ENCODE measurements at places on chromosomes 4 and X.

DNA sequence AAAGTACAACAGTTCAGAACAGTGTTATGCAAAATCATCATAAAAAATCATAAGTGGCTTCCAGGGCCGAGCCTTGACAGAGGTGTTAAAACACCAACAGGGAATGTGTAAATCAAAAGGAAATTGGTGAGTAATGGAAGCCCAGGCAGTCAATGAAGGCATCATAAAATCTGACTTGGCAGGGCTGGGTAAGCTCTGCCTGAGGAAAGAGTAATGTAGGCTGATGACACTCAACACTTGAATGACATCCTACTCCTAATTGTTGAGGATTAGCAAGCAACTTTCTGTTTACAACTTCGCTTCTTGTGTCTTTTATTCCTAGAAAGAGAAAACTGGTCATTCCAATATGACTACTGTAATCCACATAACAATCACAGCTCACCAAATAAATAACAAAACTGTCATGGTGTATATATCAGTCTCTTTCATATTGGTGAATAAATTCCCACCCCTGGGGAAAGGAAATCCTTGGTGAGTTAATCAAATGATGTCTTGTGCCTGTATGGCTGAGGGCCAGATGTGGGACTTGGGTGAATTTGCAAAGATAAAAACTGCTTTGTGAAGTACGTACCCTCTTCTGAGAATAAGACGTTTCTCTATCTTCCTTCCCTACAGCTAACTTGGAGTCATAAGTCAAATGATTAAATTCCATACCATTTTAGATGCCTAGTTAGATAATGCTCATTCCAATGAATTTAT is 196.8 kb downstream of the DCHS2 start:
- no peak for DNase-seq

DNA sequence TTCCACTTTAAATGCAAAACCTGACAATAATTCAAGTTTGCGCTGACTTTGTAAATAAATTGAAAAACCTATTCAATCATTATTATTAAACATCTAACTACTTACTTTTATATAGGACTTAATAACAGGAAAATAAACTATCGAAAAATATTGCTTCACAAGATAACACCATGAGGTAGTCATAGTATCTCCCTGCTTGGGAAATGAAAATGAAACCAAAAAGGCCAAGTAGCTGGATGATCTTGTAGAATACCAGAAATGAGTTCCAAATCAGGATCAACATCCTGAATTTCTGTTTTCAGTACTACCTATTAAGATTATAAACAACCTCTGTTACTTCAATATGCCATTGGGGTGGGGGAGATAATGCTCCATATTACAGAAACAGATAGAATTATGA is 58.9 kb downstream of the CHIC2 start:
- no peak for DNase-seq

- DNase-seq: no peak
These were observed 313.8 kb upstream of the TEX13C start for GRCh38 chrX:125005863-125006262.

GRCh38 chr4:23269566-23269965 is 576.8 kb downstream of the GBA3 start:
- no peak for DNase-seq

DNA sequence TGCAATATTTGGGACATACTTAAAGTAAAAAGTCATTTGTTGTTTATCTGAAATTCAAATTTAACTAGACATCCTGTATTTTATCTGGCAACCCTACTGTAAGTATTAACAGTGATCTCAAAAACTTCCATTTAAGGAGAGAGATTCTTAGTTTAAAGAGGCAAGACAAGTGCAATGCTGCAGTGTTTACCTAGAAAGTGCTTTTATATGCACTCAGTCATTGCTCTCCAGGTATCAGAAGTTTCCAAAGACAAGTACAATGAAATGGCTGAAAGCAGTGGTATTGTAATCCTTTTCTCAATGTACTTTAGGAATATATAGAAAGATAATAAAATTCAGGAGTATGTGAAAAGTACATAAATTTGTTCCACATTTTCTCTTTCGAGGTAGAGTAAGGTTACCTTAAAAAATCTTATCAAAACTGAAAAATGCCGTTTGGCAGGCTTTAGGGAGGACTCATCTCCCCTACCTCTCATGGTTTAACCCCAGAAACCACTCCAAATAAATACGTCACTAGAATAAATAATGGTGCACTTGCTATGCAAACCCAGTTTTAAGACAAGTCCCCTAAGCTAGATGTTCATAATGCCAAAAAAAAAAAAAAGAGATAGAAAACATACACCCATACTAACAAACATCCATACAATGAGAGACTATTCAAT is 45.7 kb downstream of the ELF2 start:
- DNase-seq: no peak

- no peak for DNase-seq
These were observed 263.2 kb downstream of the DHX15 start for GRCh38 chr4:24321131-24321530.

- no peak for DNase-seq
These were observed 177.3 kb downstream of the ARHGAP10 start for GRCh38 chr4:147909225-147909624.

DNA sequence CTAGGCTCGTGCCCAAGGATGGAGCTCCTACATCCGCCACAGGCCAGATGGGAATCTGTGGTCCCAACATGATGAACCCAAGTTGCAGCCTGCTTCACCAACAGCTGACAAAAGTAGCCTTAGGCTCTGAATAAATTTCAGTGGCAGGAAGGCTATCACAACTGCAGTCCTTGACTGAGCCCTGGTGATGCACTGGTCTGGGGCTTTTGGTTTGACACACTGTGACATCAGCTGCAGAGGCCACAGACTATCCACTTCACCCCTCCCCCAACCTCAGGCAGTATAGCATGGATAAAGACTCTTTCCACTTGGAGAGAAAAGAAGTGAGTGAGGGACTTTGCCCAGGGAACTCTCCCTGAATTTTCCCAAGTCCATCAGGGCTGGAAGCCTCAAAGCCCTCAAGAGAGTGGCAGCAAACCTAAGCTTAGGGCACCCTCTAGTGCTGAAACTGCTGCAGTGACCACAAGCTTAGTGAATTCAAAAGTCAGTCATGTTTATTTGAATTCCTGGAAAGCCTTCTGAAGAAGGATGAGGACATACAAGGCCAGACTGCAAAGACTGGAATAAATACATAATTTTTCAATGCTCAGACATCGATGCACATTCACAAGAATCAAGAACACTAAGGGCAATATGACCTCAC is 135.0 kb upstream of the TENT5D start:
- no peak for DNase-seq

DNA sequence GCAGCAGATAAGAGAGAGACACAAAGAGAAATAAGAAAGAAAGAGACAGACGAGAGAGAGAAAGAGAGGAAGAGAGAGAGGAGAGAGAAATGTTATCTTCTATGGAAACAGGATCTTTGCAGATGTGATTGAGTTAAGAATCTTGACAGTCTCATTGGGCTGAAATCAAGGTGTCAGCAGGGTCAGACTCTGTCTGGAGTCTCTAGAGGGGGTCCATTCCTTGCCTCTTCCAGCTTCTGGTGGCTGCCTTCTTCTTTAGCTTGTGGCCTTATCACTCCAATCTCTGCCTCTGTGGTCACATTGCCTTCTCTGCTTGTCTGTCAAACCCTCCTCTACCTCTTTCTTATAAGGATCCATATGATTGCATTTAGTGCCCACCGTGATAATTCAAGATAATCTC is 21.8 kb upstream of the GRPR start:
- no peak for DNase-seq

- no peak for DNase-seq
These were observed 155.1 kb upstream of the PPARGC1A start for GRCh38 chr4:24044610-24045589.

GRCh38 chr4:125734504-125734903 is 419.7 kb downstream of the FAT4 start:
- DNase-seq: no peak

DNA sequence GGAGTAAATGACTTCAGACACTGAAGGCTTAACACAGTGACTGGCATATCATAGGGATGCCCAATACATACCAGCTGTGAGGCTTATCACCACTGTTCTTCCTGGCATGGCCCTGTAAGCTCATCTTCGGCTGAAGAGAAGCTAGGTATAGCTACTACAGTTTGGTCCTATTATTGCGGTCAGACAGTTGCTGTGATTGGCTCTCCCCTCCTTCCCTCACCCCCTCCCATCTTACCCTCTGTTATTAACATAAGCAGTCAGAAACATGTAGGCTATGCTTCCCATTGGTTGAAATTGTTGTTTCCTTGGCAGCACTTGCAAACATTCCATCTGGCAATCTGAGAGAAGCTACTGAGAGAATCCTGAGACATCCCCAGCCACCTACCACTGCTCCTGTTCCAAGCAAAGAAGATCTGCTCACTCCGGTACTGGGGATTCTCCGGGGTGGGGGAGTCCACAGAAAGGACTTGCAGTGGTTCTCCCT is at the start of gene AKAP14:
Gene AKAP14, plus strand, starts transcription at position 51 of the 484 bp plus-strand sequence. CDS start 7,331 bp downstream, outside the sequence.
- DNase-seq: no peak

DNA sequence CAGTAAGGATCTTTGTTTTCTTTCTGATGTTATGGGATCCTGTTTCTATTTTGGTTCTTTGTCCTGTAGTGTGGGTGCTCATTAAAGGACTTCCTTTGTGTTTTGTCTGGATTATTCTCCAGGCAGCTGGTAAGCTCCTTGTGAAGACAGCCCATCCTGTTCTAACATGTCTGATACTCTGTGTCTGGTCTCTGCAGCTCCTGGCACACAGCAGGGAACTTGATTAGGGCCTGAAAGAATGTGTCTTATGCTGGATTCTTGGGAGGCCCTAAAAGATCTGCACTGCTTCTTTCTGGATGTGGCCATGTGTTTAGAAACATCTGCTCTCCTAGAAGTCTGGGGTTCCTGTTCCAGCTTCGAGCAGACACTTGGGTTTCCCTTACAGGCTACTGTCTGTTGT is 38.1 kb upstream of the ATXN3L start:
- no peak for DNase-seq

DNA sequence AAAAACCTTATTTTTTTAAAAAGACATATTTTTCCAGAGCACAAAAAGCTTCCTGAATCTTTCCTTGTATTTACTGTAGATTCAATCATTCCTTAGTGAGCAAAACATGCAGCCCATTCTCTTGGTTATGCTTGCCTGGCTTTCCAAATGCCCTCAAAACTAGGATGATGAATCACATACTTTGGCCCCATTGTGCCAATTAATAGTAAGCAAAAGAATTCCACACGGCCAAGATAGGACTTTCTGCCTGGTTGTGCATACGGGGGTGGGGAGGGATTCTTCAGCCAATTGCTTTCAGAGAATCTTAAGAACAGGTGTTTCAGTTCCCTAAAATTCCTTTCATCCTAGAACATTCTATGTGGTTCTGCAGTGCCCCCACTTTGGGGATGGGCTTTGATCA is 7.0 kb downstream of the RAI2 start:
- no peak for DNase-seq

GRCh38 chr4:154049457-154050181 is 260.7 kb upstream of the SFRP2 start:
- no peak for DNase-seq

DNA sequence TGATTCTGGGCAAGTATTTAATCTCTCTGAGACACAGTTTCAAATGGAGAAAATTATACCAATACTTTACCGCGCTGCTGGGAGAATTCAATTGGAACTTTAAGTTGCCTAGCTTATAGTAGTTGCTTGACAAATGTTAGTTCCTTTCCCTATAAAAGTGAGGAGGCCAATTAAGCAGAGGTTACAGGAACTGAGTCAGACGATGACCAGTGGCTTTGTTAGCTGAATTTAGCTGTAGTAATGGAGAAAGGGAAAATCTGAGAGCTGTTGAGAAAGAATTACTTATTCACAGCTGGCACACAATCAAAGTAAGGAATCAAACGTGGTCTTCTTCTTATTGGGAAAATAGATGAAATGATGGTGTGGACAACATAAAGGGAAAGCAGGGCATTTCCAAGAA is 29.6 kb downstream of the SMARCA1 start:
- DNase-seq: no peak

- DNase-seq: no peak
These were observed 1.1 kb upstream of the AVPR2 start for GRCh38 chrX:153903238-153903980.

DNA sequence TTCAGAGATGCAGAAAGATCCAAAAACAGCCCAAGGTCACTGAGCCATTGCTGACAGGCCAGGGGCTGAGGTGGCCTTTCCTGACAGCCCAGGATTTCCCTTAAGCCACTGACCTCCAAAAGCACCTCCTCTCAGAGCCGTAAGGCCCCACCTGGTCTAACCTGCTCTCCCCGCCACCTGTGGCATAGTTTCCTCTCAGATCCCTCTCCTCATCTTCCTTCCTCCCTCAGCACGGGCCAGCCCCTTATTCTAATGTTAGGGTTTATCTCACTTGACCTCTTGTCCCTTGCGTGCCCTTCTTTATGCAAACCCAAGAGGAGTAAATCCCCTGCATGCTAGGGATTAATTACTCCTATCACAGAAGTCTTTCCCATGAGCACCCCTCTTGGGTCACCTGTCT is 113.0 kb downstream of the RBM47 start:
- DNase-seq: no peak

DNA sequence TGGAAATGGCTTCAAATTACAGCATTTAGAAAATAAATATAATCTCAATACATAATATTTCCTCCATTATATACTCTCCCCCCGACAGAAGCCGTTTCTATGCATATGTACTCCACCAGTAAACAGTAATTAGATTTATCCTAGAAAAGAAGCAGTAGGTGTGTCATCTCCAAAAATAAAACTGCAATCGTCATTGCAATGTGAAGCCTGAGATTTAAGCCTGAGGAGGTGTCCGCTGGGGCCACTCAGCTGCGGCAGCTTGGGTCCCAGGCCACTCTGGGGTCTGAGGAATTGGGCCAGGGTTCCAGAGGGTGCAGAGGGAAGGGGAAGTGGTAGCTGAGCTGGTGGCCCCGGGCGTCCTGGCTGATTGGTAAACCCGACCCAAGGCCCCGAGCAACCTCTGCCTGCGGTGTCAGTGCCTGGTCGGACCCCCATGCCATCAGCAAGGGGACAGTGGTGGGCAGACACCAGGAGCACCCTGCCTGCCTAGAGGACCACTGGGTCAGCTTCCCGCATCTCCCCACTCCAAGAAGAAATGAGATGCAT is 7.8 kb upstream of the MXD4 start:
- no peak for DNase-seq

DNA sequence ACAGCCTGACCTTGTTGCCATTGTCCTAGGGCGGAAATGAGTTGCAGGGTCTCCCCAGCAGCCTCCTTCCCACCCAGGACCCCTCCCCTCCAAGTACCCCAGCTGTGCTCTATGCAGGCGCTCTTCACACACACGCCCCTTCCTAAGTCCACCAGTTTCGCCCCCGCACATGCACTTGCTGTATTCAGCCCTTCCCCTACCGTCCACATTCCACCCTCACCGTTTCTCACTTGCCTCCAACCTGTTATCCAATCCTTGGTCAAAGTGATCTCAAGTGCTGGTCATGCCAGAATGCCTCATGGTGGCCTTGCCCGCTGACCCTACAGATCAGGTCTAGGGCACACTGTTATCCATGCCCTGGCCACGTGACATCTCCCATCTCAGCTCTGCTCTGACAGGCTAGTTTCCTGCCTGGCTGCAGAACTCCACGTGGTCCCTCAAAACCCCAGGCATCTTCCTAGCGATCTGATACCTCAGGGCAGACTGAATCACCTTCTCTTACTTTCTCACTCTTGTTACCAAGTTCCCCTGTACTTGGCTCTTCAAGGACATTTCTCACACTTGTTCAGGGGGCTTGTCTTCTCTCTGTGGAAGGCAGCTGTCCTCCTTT is 39.7 kb downstream of the NSG1 start:
- no peak for DNase-seq

- no peak for DNase-seq
These were observed 194.4 kb upstream of the LDB2 start for GRCh38 chr4:17092736-17093437.
